Body of pancreas (tissue), 4 donors: ENCODE measurements at places on chromosomes 16 and 17. TPM values are rescaled to one million over a fixed set of nuclear protein-coding genes. Genes with fewer than 3 reads are reported as not detected.

DNA sequence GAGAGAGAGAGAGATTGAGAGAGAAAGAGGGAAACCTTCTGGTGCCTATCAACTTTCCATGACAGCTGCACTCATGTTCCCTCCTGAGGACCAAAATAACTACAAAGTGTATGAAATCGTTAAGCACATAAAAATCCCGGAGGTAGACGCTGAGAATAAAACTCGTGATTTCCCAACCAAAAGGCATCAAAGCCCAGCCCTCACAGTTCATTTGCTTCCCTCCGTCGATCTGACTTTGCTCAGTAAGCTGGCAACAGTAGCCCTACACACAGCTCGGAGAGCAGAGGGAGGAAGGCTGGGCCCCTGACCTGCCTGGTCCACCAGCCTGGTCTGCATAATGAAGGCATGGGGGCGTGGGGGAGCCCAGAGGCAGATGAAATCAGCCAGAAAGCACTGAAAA, 273.9 kb upstream of the ZFHX3 start:
- no peaks in the 10 kb centered on the region for H3K27me3 ChIP-seq
- no peak for DNase-seq
- no peaks in the 10 kb centered on the region for H3K36me3 ChIP-seq
- H3K27ac ChIP-seq: no peak overlapping the region
- H3K4me3 ChIP-seq: no peak overlapping the region

Gene AARSD1
- 44.5 TPM for total RNA-seq

GRCh38 chr16:10554569-10554968, 25.8 kb downstream of the EMP2 start:
- H3K4me3 ChIP-seq: no peak overlapping the region
- DNase-seq: no peak
- no peaks in the 10 kb centered on the region for H3K36me3 ChIP-seq
- no peaks in the 10 kb centered on the region for H3K27me3 ChIP-seq

- H3K27me3 ChIP-seq: no peaks in the 10 kb centered on the region
- H3K4me3 ChIP-seq: no peak overlapping the region
- no peaks in the 10 kb centered on the region for H3K4me1 ChIP-seq
- H3K27ac ChIP-seq: no peak overlapping the region
- no peak for DNase-seq
These were observed 367.6 kb upstream of the ERCC4 start for GRCh38 chr16:13552062-13552959.

GRCh38 chr16:30382111-30382881, at the start of gene SEPTIN1:
Gene SEPTIN1, minus strand, starts transcription at chr16:30382561. Its CDS starts 19 bp downstream, at chr16:30382542.
- no peaks in the 10 kb centered on the region for H3K36me3 ChIP-seq
- no peak within 1 kb of the TSS for H3K27ac ChIP-seq
- DNase-seq: no peak
- H3K4me1 ChIP-seq: peaks cover 12% of the 10 kb centered on the region

DNA sequence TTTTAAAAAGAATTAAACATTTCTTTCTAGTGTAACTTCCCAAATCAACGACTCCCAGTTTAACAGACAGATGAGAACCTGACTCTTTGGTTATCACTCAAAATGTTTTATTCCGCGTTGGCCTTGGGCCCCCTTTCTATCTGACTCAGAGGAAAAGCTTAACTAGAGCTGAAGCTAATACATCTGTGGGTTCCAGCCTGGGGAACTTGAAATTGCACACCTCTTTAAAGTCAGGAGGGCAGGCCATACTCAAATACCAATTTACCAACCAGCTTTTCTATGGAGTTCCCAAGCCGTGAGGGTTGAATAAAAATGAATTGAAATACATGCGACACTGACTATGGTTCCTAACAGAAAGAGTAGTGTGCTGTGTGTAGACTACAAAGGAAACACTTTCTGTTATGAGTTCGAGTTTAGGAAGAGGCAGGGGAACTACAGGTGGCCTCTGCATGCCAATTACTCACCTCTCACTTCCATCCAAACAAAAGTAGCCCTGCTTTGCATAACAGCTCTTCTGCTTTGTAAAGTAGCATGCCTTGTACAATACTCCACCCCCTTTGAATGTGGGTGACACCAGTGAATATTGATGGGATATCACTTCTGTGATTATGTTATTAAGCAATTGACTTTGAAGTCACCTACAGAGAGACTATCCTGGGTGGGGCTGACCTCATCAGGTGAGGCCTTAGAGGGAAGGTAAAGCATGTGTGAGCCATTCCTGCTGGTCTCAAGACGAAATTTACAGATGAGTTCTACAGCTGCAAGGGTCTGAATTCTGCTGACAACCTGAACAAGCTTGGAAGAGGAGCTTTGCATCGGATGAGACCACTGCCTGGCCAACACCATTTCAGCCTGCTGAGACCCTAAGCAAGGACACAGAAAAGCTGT, 92.1 kb downstream of the WDR59 start:
- no peaks in the 10 kb centered on the region for H3K4me1 ChIP-seq
- H3K27me3 ChIP-seq: no peaks in the 10 kb centered on the region
- DNase-seq: no peak
- H3K27ac ChIP-seq: no peak overlapping the region

Gene AANAT
- total RNA-seq: not detected
